ENCODE measurements at places on chromosomes 13 and 19.

DNA sequence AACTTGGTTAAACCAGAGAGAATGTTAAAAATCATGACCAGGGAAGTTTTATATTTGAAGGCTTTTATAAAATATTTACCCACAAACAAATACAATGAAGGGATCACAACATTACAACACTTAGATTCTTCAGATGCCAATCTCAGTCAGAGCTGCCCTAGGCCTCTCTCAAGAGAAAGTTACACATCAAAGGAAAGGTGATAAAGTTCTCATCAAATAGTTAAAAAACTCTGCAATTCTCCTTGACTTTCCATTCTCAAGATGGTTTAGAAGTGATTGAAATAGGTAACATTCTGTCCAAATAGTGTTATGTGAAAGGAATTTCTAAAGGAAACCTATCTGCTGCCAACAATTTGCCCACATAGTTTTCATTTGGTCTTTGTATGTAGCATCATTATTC lies 1115.2 kb upstream of the MIR17HG start:
- DNase-seq = no peak

DNA sequence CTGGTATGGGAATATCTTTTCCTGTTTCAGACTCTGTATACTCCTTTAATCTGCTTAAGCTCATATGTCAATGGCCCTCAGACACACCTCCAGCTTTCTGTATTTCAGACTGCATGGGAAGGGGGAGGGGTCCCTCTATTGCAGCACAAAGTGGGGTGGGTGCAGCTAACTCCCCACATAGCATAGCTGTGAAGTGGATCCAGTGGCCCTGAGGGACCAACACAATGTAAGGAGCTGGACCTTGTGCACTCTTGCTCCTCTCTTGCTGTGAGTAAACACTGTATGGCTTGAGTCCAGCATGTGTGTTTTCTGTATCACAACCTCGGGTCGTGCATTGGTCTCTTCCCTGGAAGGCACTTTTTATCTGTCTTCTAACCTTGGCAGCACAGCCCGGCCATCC lies 669.9 kb downstream of the PCDH9 start:
- no peak for DNase-seq

GRCh38 chr19:50384685-50385535 lies 763 bp downstream of the POLD1 start:
- no peak for DNase-seq

GRCh38 chr13:72121466-72121865 lies 254.5 kb upstream of the DACH1 start:
- no peak for DNase-seq

GRCh38 chr13:46948338-46948737 lies 51.5 kb upstream of the HTR2A start:
- DNase-seq = no peak

DNA sequence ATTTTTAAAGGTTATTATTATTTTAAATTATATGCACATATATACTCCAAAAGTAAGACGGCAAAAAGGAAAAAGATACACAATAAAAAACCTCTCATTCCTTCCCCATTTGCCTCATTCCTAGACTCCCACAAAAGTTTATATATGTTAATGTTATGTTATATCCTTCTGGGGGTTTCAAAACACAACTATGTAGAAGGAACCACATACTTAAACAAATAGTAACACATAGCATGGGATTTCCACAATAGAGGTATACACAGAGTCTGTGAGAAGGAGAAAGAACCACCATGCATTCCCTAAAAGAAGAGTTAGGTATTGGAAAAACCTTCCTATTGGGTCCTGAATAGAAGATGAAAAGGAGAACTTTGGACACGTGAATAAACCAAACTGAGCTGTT lies 9.1 kb downstream of the PDS5B start:
- no peak for DNase-seq

GRCh38 chr13:32889986-32890565 lies 126.1 kb upstream of the KL start:
- no peak for DNase-seq

GRCh38 chr13:30892966-30893365 lies 13.1 kb upstream of the MEDAG start:
- DNase-seq = no peak

DNA sequence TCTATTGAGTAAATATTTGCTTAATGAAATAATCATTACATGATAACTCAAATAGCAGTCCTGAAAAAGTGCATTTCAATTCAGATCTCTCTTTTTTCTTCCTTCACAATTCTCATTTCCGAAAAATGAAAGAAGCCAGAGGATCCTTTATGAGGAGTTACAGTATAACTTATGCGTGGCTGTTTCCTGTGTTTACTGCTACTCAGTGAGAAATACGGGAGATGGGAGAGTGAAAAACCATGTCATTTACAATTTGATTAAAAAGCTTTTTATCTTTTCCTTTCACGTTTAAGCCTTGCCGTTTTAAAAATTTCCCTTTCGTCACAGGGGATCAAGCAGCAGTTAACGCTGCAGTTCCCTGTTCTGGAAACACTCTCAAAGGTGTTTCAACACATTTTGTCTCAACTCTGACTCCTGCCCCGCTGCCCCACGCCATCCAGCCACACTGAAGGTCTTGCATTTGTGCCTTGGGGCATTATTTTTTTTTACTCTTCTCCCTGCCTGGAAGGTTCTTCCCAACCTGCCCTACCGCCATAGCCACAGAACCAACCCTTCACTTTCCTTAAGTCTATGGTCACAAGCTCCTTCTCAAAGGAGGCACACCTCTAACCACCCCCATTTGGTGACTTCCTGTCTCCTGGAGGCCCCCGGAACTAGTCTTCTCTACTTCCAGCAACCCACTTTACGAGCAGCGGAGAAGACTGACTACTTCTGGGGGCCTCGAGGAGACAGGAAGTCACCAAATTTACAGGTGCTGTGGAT lies 17.0 kb downstream of the KL start:
- DNase-seq = no peak

DNA sequence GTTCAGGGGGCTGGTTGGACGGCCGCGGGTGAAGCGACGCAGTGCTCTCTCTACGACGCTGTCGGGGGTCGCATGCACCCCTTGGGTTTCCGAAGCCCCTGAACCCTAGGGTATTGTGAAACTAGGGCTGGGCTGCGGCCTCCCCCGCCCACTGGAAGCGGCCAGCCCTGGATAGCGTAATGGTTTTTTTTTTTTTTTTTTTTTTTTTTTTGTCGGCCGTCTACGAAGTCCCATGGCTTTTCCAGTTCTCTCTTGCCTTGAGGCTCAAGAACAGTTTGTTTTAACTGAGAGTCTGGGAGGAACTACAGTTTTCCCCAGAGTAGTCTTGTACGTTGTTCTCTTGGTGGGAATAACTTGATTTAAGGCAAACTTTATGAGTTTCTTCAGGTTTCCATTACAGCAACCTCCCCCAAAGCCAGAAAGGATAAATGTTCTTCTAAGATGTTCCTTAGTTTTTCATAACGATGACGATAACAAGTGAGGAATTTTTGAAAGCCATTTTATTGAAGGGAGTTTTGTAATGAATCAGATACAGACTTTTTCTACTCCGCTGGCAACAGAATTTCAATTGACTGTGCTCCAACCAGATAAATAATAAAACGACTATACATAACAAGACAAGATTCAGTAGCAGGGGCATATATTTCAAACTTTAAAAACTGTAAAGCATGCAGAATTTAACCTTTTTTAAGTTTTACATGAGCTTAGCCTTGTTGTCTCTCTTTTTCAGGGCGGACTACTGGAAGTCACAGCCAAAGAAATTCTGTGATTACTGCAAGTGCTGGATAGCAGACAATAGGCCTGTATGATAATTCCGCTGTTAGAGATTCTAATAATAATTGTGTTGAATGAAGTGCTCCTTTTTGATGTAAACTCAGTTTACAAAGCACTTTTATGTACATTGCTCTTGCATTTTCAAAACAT lies 867 bp downstream of the WBP4 start:
- DNase-seq = no peak

- no peak for DNase-seq
Measured at GRCh38 chr19:45306040-45306439, 16.6 kb downstream of the CKM start.

- DNase-seq = no peak
Measured at GRCh38 chr19:17306285-17306714, 628 bp downstream of the MRPL34 start.

DNA sequence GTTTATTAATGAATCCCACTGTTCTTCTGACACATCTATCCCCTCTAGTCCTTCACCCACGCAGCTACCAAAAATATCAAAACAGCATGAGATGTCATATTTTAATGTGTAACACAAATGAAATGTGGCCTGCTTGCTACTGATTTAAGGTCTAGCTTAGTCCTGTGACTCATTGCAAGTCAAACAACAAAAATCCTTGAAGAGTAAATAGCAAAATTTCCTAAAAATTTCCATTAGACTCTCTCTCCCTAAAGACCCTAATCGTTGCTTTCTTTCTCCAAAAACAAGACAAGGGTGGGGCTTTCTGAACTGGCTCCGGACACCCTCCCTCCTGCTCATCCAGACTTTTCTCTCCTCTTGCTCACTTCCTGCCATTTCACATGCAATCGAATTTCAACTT lies 99.9 kb upstream of the IPO5 start:
- DNase-seq = no peak

GRCh38 chr13:51057906-51058305 lies 53.2 kb downstream of the C13orf42 start:
- no peak for DNase-seq

GRCh38 chr19:686589-687297 lies 8.5 kb downstream of the PRSS57 start:
- DNase-seq = no peak

GRCh38 chr13:37546087-37546486 lies 52.5 kb downstream of the POSTN start:
- DNase-seq = no peak

GRCh38 chr13:32496599-32497160 lies 41.9 kb downstream of the N4BP2L2 start:
- DNase-seq = no peak
